ENCODE measurements at places on chromosomes 3 and 15. TPM values are rescaled to one million over a fixed set of nuclear protein-coding genes. Genes with fewer than 3 reads are reported as not detected.

Gene MUC20
- 0.51 TPM for total RNA-seq

Gene SLC24A5
- total RNA-seq = not detected

Gene TERC
- total RNA-seq = 446 TPM

Gene CCDC54
- not detected for total RNA-seq

Gene SLC9C1
- 0.85 TPM for total RNA-seq

GRCh38 chr3:151875759-151876158, 2.3 kb downstream of the SUCNR1 start:
- DNase-seq = no peak

GRCh38 chr15:58228718-58229117, 90.5 kb downstream of the AQP9 start:
- DNase-seq = peak; percentile 45

DNA sequence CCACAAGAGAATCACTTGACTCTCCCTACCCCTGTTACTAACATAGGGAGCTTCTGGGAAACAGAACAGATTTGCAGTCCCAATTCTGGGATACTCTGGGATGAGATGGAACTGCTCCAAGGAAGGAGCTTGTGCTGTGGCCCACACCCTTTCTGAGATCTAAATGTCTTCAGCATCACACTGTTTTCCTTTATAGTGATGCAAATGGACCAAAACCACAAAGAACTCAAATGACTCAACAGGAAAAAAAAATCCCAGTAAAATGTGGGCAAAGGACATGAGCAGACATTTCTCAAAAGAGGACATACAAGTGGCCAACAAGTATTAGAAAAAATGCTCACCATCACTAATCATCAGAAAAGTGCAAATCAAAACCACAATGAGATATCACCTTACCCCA, 155.6 kb downstream of the NECTIN3 start:
- DNase-seq = no peak

GRCh38 chr3:162161595-162161994, 665.0 kb downstream of the OTOL1 start:
- DNase-seq = no peak

GRCh38 chr3:61669668-61670299, 108.4 kb downstream of the PTPRG start:
- DNase-seq = no peak

- no peak for DNase-seq
These were observed 46.9 kb upstream of the SEMA4B start for GRCh38 chr15:90154246-90154645.

DNA sequence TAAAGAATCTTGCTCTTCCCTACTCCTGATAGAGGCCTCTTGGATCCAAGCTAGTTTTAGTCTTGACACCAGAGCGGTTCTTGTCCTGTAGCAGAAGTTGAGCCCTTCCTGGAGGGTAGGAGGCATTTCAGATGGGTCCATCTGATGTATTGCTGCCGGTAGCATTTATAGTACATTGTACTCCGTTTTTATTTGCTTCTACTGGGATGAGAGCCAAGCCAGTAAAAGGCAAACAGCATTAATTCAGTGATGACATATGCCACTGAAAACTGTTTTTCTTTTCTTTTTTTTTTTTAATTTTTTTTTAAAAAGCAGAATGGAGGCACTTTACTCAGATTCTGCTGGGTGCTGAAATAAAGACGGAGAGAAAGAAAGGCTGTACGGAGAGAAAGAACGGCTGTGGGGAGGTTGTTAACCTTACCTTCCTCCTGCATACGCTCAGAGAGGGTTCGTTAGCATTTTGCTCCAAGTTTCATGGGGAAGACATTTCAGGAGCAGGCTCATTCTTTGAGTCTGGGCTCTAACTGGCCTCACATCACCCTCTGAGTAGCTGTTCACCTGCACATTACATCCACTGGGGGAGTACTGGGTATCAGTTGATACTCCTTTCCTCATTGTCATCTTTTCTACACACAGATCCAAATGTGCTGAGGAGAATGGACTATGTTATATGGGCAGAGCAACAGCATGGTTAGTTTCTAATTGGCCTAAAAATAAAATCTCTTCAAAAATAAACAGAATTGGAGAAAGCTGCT, 161.5 kb downstream of the FEZF2 start:
- no peak for DNase-seq
